Caki2 (cell line): ENCODE measurements at places on chromosomes 2 and 18. TPM values are rescaled to one million over a fixed set of nuclear protein-coding genes. Genes with fewer than 3 reads are reported as not detected.
A peak's percentile ranks its signal among the peaks of the same experiment; 100 is the strongest.

COL6A3 gene
- total RNA-seq: 0.41 and 0.98 TPM in 2 replicates

- no peak for DNase-seq
These were observed 86.0 kb upstream of the KIF5C start for GRCh38 chr2:148789059-148789458.

IL1F10 gene
- not detected in 2 replicates for total RNA-seq

DNA sequence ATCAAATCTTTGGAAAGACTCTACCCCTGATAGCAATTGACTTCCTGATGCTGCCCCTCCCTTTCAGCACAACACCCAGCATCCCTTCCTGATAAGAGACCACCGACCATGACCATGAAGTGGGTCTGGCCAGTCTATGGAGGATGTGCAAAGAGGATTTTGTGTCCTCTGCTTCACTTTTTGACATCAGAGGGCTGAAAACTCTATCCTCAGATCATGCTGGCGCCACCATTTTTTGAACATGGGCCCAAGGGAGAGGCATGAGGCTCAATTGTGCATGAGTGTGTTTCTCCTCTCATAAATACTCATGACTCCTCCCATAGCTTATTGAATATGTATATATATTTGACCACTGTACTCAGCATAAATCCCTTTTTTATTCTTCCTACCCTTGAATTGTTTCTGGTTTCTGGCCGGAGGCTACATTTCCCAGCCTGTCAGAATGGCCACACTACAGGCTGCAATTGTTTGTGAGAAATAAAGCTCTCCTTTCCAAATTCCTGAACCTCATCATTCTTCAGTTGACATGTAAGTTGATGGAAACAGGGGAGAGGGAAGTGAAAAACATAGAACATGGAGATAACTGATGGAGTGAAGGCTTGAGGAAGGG is 314.1 kb downstream of the MYCN start:
- DNase-seq: no peak

GRCh38 chr2:240998995-240999791 is 775 bp downstream of the SNED1 start:
- no peak for DNase-seq

DNA sequence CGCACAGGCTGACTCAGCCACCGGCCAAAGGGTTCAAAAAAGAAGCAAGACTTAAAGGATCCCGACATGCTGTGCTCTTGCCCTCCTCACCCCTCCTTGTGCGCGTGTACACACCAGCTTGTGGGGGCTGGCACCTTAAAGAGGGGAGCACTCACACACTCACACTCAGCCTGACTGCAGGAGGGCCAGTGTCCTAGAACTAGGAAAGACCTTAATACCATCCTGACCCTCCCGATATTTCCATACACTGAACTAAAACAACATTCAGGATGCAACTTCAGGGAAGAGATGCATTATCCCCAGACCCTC is 5.6 kb downstream of the PKDCC start:
- DNase-seq: no peak

IL36RN gene
- not detected in 2 replicates for total RNA-seq

DNA sequence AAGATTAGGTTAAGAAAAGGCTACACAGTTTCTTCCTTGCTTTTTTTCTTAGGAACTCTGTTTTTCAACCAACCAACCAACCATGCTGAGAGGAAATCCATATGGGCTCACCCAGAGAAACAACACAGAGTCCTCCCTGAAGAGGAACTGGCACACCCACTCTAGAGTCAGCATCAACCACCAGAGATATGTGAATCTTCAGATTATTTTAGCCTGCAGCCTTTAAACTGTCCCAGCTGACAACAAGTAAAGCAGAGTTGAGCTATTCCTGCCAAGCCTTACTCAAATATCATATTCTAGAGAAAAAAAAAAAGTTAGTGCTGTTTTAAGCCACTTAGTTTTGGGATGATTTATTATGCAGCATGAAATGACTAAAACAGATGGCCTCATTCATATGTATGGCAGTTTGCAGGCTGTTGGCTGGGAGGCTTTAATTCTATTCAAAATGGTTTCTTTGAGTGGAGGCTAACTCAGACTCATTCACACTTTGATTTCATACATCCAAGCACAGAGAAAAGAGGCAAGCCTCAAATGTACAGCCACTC is 1637.7 kb upstream of the LRRTM1 start:
- no peak for DNase-seq

PCARE gene
- not detected in 2 replicates for total RNA-seq

DNA sequence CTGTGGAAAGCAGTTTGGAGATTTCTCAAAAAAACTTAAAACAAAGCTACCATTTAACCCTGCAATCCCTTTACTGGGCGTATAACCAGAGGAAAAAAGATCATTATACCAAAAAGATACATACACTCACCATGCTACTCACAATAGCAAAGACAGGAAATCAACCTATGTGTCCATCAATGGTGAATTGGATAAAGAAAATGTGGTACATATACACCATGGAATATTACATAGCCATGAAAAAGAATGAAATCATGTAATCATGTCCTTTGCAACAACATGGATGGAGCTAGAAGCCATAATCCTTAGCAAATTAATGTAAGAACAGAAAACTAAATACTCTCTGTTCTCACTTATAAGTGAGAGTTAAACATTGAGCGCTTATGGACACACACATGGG is 18.6 kb downstream of the ABCA12 start:
- DNase-seq: no peak

- no peak for DNase-seq
These were observed 13.8 kb upstream of the TTC27 start for GRCh38 chr2:32614084-32614483.

DNA sequence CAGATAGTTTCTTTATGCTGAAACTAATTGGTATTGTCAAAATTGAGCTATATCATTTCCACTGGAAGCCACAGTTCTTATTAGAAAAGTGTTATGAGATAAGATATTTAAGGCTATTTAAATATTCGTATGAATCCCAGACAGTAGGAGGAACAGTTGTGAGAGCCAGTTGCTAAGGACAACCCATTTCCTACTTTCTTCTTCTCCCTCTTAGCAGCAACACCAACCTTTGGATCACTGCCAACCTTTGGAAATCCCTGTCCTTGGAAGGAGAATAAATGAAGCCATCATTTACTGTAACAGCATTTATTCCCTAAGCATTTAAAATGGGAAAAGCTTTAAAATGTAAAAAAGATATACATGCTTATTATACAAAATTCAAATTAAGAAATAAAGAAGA is 85.8 kb downstream of the PLCL1 start:
- DNase-seq: no peak

DYSF gene
- not detected in 2 replicates for total RNA-seq

PLGLB2 gene
- total RNA-seq: not detected in 2 replicates

GRCh38 chr2:233373316-233373715 is 19.0 kb downstream of the DGKD start:
- DNase-seq: no peak

- DNase-seq: no peak
These were observed 754.7 kb downstream of the BCL11A start for GRCh38 chr2:59798687-59799232.

DNA sequence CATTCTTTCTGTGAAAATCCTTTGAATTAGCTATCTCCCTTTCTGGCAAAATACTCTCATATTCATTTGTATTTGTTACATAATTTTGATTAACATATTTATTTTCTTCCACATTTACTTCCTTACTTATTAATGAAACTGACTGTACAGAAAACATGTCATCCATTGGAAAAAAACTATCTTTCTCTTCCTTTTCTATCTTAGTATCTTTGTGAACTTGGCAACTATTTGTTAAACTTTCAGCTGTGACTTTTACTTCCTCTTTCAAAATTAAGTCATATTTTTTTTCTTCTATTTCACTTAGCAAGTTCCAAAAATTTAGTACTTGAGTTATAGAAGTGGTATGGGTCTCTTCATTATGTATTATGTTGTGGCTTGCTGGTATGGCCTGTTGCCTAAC is 2.6 kb downstream of the RAD51AP2 start:
- no peak for DNase-seq

- no peak for DNase-seq
These were observed 351.9 kb upstream of the SMIM21 start for GRCh38 chr18:75779450-75779849.

DNA sequence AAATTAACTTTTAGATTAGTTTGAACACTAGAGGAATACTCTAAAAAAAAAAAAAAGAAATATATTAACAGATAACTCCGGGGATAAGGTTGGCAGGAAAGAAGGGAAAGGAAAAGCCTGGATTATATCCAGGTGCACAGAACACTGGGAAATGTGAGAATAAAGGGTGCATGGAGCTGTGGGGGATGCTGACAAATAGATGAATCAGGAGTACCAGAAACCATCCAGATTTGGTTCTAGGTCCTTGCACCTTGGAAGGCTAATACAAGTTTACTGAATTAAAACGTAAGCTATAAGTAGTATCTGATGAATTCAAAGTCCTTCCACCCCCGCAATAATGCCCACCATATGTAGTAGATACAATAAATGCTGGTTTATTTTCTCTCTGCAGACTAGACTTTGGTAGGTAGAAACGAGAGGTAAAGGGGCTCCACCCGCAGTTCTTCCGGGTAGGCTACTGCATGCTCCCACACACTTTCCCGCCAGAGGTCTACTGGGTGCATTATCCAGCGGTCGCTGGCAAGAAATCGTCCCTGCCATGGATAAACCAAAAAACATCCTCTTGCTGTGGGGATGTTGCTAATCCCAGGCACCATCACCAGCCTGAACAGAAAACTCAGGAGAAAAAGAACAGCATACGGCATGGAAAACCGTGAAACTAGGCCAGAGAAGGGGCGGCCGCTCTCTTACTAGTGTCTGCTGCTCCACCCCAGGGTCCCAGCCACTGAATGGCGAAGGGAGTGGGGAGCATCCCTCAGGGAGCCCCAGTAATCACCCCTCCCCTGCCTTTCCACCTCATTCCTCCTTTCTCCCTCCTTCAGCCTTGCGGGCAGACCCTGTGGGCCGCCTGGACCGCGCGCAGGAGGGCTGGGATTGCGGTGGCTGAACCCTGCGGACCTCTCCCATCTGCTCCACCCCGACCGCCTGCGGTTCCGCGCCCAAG is 1.5 kb downstream of the CNRIP1 start:
- no peak for DNase-seq

- no peak for DNase-seq
These were observed 61.9 kb downstream of the EIF5B start for GRCh38 chr2:99399063-99399462.

DNA sequence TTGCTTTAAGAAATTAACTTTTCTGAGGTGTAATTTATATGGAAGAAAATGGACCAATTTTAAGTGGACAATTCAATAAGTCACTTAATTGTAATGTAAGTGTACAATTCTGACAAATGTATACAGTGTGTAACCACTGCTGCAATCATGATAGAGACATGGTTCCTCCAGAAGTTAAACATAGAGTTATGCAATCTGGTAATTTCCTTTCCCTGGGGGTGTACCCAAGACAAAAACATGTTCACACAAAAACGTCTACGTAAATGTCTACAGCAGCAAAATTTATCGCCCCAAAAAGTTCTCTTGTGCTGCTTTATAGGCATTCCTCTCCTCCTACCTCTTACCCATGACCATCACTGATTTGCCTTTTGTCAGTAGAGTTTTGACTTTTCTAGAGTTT is 141.5 kb downstream of the AQP4 start:
- no peak for DNase-seq

GRCh38 chr2:8030573-8031303 is 651.1 kb upstream of the ID2 start:
- no peak for DNase-seq

NOSTRIN gene
- not detected in 2 replicates for total RNA-seq

CROCC2 gene
- total RNA-seq: not detected in 2 replicates

GRCh38 chr18:44680273-44681075 is at the start of gene SETBP1:
TSS of gene SETBP1 (plus strand) at chr18:44680888. CDS start at chr18:44701347, 20,459 bp downstream.
- peak; percentile 46 for DNase-seq

AMER3 gene
- not detected in 2 replicates for total RNA-seq

GRCh38 chr18:61892683-61893308 is at the start of gene RNF152:
TSS of gene RNF152 (minus strand) at chr18:61893007. CDS start at chr18:61816463, 76,544 bp downstream.
- no peak for DNase-seq

DNA sequence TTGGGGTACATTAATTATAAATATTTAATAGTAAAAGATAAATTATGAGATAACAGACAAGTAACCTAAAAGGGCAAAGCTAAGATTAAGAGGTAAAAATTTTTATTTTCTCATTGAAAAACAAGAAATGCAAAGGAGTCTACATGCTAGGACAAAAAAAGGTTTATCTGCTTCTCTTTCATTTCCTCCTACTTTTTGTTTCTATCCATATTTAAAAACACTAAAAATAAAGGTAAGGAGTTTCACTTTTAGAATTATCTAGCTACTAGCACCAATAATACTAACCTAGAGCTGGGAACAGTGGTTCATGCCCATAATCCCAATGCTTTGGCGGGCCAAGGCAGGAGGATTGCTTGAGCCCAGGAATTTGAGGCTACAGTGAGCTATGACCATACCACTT is 1551.7 kb upstream of the SLC39A10 start:
- no peak for DNase-seq

DNA sequence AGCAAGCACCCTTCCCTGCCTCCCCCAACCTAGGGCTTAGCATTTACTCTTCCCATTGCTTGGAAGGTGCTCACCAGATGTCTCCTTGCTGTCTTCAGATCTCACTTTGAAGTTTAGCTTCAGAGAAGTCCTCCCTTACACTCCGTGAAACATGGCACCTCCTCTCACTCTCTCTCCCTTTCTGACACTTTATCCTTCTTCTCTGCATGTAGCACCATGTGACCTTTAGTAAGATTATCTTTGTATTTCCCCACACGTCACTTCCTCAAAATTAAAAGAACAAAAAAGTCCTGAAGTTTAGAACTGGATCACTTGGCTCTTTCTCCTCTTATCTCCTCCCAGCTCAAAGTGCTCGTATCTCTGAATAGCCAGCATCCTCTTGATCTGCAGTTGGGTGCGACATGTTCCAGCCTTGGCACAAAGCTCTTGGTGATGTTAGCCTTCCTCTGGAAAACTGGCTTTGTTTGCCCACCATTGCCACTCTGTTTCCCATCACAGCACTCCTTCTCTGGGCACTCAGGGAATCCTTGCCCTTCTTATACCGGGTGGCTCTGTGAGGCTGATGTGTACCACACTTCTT is 40.6 kb upstream of the EPAS1 start:
- no peak for DNase-seq

PAIP2B gene
- total RNA-seq: 0.54 TPM in 1 of 2 replicates, not detected in the other

GRCh38 chr2:240538031-240538780 is 19.6 kb downstream of the ANKMY1 start:
- no peak for DNase-seq

DNA sequence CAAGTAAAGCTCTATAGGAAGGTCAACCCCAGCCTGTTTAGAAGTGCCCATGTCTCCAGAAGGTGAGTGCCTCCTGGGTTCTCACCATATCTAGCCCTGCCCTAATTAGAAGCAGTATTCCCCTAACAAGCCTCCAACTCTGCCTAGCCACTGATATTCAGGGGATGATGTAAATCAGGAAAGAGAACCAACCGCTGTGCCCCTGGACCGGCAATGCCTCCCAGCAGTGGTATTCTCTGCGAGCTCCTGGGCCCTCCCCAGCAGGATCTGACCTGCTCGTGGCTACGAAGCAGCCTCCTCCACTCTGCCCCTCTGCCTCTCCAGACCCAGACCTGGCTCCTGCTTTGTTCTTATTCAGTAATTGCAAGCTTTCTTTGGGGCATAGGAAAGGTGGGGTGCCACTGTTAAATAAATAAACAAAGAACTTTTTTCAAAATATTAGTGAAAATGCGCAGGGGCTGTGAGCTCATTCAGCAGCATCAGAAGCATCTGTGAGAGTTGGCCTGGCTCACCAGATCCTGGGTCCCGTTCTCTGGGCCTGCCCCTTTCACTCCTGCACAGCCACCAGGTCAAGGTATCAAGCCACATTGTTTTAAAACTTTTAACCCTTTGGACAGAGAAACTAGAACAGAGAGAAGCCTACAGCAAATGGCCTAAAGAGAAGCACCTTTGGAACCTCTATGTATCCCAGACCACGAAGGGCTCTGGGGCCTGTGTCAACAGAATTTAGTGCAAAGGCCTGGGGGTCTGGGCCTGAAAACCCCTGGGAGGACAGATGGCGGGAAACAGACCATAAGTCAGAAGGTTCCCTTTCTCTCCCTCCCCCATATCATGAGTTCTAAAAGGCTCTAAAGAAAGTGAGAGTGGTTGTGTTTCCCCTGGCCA is 11.9 kb downstream of the MREG start:
- no peak for DNase-seq
